ENCODE measurements at places on chromosomes 7 and 10.

- no peaks in the 10 kb centered on the region for H3K36me3 ChIP-seq
- H3K27ac ChIP-seq = no peak overlapping the region
- no peak overlapping the region for H3K4me3 ChIP-seq
Observed at GRCh38 chr10:106900016-106900652, 264.4 kb downstream of the SORCS1 start.

DNA sequence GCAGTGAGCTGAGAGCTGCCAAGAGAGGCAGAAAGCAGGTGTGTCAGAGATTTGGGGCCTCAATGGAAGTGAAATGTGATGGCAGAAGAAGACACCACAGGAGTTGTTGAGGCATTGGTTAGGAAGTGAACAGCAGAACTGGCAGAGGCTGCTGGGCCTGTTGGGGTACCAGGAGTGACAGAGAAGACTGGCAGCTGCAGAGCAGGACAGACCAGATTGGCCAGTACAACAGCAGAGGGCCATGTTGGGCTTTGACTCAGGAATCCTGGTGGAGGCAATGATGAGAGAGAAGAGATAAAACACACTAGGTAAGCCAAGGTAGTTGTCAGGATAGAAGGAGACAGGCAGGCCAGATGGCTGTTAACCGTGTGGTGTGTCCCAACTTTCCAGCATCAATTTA lies 19.9 kb upstream of the HERPUD2 start:
- H3K27me3 ChIP-seq = no peaks in the 10 kb centered on the region
- no peak overlapping the region for H3K27ac ChIP-seq
- DNase-seq = no peak
- peaks cover 10% of the 10 kb centered on the region for H3K4me1 ChIP-seq
- H3K4me3 ChIP-seq = no peak overlapping the region

DNA sequence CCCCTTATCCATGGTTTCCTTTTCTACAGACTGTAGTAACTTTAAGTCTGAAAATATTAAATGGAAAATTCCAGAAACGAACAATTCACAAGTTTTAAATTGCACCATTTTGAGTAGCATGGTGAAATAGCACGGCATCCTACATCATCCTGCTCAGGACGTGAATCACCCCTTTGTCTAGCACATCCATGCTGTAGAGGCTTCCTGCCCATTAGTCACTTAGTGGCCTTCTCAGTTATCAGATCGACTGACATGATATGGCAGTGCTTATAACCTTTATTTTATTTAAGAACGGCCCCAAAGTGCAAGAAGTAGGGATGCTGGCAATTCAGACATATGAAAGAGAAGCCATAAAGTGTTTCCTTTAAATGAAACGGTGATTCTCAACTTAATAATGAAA lies 82.7 kb downstream of the CPXM2 start:
- DNase-seq = no peak
- peaks cover 15% of the 10 kb centered on the region for H3K27me3 ChIP-seq
- no peak overlapping the region for H3K27ac ChIP-seq
- H3K36me3 ChIP-seq = no peaks in the 10 kb centered on the region
- no peaks in the 10 kb centered on the region for H3K4me1 ChIP-seq
- no peak overlapping the region for H3K4me3 ChIP-seq

DNA sequence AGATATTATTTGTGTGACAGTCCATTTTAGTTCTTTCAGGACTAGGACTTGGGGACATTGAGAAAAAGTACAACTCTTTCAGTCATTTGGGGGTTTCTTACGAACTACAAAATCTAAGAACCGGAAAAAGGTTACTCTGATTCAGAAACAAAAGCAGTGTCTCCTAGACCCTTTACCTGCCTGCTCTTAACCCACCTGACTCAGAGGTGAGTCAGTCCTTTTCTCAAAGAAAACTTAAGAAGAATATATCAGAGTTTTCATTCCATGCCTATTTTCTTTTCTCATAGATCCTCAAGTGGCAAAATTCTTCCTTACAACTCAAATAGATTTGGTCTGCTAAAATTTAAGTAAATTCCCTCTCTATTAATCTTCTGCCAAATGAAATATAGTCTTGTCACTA lies 114.9 kb upstream of the PTN start:
- DNase-seq = no peak
- no peaks in the 10 kb centered on the region for H3K27me3 ChIP-seq
- no peak overlapping the region for H3K4me3 ChIP-seq
- peaks cover 7% of the 10 kb centered on the region for H3K4me1 ChIP-seq
- no peak overlapping the region for H3K27ac ChIP-seq
- H3K36me3 ChIP-seq = no peaks in the 10 kb centered on the region

DNA sequence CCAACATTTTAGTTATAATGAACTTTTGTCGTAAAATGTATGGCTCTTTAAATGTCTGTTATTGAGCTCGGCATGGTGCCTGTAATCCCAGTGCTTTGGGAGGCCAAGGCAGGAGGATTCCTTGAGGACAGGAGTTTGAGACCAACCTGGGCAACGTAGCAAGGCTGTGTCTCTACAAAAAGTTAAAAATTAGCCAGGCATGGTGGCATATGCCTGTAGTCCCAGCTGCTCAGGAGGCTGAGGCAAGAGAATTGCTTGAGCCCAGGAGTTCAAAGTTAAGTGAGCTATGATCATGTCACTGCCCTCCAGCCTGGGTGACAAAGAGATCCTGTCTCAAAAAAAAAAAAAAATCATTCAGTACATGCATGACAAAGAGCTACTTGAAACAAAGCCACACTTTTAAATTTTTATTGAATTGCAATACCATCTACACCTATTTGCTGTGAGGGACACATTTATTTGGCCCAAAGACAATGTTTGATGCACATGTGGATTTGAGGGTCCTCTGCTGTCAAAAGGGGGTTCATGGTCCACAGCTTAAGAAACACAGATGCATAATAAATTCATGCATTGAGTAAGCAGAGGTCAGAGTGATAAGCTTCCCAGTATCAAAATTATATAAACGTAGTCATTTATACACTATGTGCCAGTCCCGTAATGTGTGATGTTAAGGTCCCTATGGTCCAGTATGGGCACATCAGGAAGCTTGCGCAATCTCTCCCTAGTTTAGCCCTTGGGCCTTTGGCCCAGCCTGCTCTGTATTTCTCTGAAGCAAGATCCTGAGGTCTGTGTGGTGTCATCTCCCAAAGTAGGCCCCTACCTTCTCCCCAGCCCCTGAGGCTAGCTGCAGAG lies 4.4 kb upstream of the MALSU1 start:
- H3K27me3 ChIP-seq = no peaks in the 10 kb centered on the region
- H3K27ac ChIP-seq = no peak overlapping the region
- H3K4me1 ChIP-seq = peaks cover 9% of the 10 kb centered on the region
- no peak for DNase-seq
- H3K4me3 ChIP-seq = no peak overlapping the region

GRCh38 chr7:137920637-137921399 lies 74.0 kb upstream of the DGKI start:
- no peak for DNase-seq
- no peak overlapping the region for H3K27ac ChIP-seq
- H3K36me3 ChIP-seq = peaks cover 30% of the 10 kb centered on the region
- H3K4me1 ChIP-seq = no peaks in the 10 kb centered on the region

DNA sequence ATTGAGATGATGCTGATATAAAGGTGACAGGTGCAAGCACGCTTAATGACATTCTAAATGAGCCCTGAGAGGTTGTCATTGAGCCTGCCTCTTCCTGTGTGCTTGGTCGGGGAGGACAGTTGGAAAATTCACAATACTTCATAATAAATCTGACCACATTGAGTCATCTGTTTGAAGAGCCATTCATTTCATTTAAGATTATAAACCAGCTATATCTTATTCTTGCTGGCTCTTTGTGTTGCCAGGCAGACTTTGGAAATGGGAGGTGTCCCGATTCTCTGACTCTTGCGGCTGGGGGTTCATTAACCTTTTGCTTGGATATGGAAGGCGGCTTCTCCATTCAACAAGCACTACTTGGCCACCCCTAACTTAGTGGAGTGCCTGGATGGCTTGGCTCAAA lies 198.2 kb downstream of the FANK1 start:
- no peak overlapping the region for H3K4me3 ChIP-seq
- no peak for DNase-seq
- H3K36me3 ChIP-seq = no peaks in the 10 kb centered on the region
- H3K27ac ChIP-seq = no peak overlapping the region
- no peaks in the 10 kb centered on the region for H3K27me3 ChIP-seq

DNA sequence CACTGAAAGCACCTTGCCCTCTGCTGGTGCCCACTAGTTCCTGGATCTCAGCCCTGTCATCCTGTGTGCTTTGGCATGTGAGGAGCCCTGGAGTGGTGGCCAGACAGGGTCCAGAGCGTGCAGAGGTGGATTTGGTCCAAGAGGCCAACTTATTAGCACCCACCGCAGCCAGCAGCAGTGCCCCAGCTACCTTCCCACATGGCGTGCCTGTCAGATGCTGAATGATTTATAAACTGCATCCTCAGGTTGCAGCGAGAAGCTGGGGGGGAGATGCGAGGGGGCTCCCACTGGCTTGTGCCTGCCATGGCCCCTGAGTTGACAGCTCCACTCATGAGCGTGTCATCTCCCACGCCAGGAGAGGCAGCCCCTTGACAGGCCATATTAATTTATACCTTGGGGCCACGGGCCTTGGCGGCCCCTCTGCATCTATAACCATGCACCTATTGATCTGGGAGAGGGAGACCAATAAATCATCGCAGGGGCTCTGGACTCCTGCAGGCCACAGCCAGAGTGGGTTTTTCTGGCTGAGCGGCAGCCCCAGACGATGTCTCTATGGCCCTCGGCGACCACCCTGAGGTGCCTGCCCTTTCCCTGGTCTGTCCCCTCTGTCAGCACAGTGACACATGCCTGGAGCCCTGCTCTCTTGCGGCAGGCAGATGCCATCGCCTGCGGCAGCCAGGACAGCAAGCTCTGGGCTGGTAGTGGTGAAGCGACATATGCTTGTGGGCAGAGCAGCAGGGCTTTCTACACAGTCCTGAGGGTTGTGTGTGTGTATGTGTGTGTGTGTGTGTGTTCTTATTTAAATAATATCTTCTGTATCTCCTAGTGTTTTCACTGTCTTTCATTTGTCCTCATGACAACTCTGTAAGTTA lies 120.8 kb downstream of the CDH23 start:
- H3K4me1 ChIP-seq = peaks cover 6% of the 10 kb centered on the region
- DNase-seq = no peak
- H3K36me3 ChIP-seq = no peaks in the 10 kb centered on the region
- no peaks in the 10 kb centered on the region for H3K27me3 ChIP-seq

GRCh38 chr7:65404020-65404419 lies 30.4 kb downstream of the ZNF92 start:
- H3K27ac ChIP-seq = no peak overlapping the region
- no peak overlapping the region for H3K4me3 ChIP-seq
- H3K36me3 ChIP-seq = peaks cover 3% of the 10 kb centered on the region
- no peak for DNase-seq
- H3K27me3 ChIP-seq = no peaks in the 10 kb centered on the region

DNA sequence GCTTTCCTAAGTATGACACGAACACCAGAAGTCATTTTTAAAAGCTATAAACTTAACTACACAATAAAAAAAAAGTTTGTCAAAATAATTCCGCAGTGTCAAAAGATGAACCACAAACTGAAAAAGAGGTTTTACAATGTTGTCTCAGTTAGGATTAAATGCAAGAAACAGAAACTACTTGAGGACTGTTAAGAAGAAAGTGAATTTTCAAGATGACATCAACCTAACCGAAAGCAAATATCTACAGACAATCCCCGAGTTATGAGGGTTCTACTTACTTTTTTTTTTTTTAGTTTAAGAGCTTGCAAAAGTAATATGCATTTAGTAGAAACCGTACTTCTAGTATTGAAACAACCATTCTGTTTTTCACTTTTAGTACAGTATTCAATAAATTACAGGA lies 62.3 kb downstream of the TFPI2 start:
- H3K4me3 ChIP-seq = no peak overlapping the region
- H3K36me3 ChIP-seq = no peaks in the 10 kb centered on the region
- no peak for DNase-seq
- no peak overlapping the region for H3K27ac ChIP-seq
- no peaks in the 10 kb centered on the region for H3K4me1 ChIP-seq

GRCh38 chr10:22345301-22346095 lies at the start of gene SPAG6:
TSS of gene SPAG6 (plus strand) at chr10:22345496. CDS start at chr10:22345612, 116 bp downstream.
- peak within 1 kb of the TSS; percentile 31 for H3K4me3 ChIP-seq
- H3K4me1 ChIP-seq = peaks cover 14% of the 10 kb centered on the region
- no peak within 1 kb of the TSS for H3K27ac ChIP-seq
- peak; percentile 80 for DNase-seq

DNA sequence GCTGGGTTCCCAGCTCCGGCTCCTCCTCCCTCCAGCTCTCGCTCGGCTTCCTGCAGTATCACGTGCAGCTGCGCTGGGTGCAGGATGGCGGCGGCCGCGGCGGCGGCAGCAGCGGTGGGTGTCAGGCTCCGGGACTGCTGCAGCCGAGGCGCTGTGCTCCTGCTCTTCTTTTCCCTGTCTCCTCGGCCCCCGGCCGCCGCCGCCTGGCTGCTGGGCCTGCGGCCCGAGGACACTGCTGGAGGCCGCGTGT lies at the start of gene CNNM1:
TSS of gene CNNM1 (plus strand) at position 53 of the 250 bp plus-strand sequence. CDS start at position 85, 32 bp downstream.
- H3K4me3 ChIP-seq = peak within 1 kb of the TSS; percentile 55
- H3K27ac ChIP-seq = no peak within 1 kb of the TSS
- peaks cover 51% of the 10 kb centered on the region for H3K27me3 ChIP-seq
- peaks cover 19% of the 10 kb centered on the region for H3K4me1 ChIP-seq

DNA sequence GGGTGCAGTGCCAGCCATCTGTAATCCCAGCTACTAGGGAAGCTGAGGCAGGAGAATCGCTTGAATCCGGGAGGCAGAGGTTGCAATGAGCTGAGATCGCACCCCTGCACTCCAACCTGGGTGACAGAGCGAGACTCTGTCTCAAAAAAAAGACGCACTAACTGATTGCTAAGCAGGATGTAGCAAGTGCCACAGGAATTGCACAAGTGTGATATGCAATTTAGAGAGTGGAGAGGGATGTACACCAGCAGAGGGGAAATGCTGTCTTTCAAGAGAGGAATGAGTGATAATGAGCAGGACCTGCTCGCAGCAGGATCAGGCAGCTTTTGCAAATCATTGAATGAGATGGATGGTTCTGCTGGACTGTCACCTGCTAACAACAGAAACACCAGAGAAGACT lies 13.3 kb upstream of the SLC16A12 start:
- H3K27me3 ChIP-seq = no peaks in the 10 kb centered on the region
- no peak overlapping the region for H3K27ac ChIP-seq
- no peaks in the 10 kb centered on the region for H3K4me1 ChIP-seq
- H3K4me3 ChIP-seq = no peak overlapping the region
- no peak for DNase-seq

- peak within 1 kb of the TSS; percentile 98 for H3K4me3 ChIP-seq
- H3K27ac ChIP-seq = peak within 1 kb of the TSS; percentile 94
- no peaks in the 10 kb centered on the region for H3K36me3 ChIP-seq
Observed at GRCh38 chr10:113679463-113680189, at the start of gene CASP7. TSS of gene CASP7 (plus strand) at chr10:113679912. CDS start at chr10:113697494, 17,582 bp downstream.

DNA sequence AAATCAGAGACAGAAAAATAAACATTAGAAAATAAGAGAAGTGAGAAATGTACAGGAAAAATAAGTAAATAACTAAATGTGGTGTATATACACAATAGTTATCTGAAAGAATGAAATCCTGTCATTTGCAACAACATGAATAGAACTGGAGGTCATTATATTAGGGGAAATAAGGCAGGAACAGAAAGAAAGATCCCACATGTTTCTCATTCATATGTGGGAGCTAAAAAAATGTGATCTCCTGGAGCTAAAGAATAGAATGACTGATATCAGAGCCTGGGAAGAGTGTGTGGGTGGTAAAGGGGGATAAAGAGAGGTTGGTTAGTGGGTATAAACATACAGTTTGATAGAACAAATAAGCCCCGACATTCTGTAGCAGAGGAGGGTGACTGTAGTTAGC lies 27.3 kb downstream of the PLXDC2 start:
- no peak for DNase-seq
- no peaks in the 10 kb centered on the region for H3K27me3 ChIP-seq

GRCh38 chr10:78740976-78741915 lies 327.5 kb upstream of the ZMIZ1 start:
- no peak overlapping the region for H3K4me3 ChIP-seq
- H3K36me3 ChIP-seq = no peaks in the 10 kb centered on the region
- H3K27ac ChIP-seq = no peak overlapping the region
- H3K27me3 ChIP-seq = no peaks in the 10 kb centered on the region
- H3K4me1 ChIP-seq = peaks cover 33% of the 10 kb centered on the region
- DNase-seq = no peak
